Foreskin keratinocyte (primary cell): ENCODE measurements at places on chromosomes 2 and 18. TPM values are rescaled to one million over a fixed set of nuclear protein-coding genes. Genes with fewer than 3 reads are reported as not detected.

DNA sequence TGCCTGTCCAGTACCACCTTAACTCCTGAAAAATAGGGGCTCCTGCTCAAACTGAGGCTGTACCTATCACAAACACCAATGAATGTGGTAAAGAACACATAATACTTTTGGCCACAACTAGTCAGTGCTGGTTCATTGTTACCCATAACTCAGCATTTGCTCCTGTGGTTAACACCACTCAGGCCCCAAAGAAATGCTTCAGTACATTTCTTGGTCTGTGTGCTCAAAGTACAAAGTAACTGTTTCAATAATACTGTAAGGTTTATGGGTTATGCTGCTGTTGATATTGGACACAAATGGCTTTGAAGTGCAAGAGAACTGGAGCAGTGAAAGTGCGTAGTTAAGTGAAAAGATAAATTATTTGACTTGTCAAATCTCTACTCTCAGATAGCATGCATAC is 95.0 kb upstream of the TACR1 start:
- no peak for DNase-seq

GRCh38 chr2:72757177-72757775 is 68.6 kb downstream of the EXOC6B start:
- peak; percentile 84 for DNase-seq

The SLC4A5 gene
- 0.17 and 0.25 TPM in 2 replicates for total RNA-seq

- DNase-seq: no peak
These were observed 1588.2 kb downstream of the LRP1B start for GRCh38 chr2:140542627-140543026.

- DNase-seq: no peak
These were observed 147.5 kb upstream of the TTC39C start for GRCh38 chr18:23867006-23867405.

DNA sequence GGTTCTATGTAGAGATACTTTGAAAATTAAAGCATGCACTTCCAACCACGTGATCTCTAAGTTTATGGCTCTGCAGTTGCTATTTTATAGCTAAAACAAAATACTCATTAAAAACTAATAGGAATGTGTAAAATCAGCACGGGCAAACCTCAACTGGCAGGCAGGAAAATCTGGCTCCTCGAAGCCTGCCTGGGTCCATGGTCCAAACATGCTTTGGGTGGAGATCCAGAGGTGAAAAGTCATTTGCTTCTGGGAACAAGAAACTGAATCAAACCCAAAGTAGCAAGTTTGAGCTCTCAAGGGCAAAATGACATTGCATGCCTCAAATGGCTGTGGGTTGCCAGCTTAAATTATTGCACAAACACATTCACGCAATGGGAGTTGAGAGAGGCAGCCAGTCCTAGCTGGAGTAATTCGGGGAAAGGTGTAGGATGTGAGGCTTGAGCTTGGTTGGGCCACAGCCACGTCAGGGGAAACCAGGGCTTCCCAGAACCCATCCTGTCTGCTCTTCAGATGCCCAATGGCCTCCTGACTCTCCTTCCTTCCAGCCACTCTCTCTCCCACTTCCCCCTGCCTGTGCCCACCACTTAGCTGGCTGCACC is 75.2 kb upstream of the LCLAT1 start:
- DNase-seq: no peak

- no peak for DNase-seq
These were observed 120.8 kb downstream of the ESCO1 start for GRCh38 chr18:21479721-21480120.

The C2orf15 gene
- 0.44 and 0.60 TPM in 2 replicates for total RNA-seq

DNA sequence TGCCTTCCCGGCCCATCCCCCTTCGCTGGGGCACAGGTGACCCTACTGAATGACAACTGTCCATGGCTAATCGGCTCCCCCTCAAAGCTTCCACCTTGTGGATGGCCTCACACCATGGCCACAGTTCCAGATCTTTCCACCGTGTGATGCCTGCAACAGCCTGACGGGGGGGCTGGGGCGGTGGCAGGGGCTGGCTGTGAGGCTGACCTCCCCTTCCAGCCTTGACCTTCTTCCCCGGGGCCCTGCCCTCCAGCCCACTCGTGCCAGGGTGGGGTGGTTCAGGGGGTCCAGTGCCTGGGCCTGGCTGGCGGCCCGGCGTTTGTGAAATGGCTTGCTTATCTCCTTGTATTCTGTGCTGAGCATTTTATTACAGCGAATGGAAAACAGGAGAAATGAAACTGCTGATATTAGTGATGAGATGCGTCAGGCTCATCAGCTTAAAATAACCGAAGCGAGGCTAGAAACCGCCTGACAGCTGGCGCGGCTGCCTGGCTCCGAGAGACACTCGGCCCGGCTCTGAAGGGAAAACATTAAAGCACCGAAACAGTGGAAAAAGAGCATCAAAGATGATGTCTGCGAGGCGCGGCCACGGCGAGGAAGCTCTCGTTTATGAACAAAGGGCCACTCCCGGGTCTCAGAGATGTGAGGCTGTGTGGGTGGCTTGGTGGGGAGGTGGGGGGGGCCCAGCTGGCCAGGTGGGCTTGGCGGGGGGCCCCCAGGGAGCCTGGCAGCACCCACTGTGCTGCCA is 916 bp upstream of the PDCD1 start:
- DNase-seq: no peak
